Left ventricle myocardium inferior (tissue), 1 donor: ENCODE measurements at places on chromosomes 5 and 9.

GRCh38 chr5:9888501-9888901 lies 258.4 kb upstream of the TAS2R1 start:
- DNase-seq = no peak

- no peak for DNase-seq
Measured at GRCh38 chr9:129469188-129469987, 151.5 kb downstream of the C9orf50 start.

DNA sequence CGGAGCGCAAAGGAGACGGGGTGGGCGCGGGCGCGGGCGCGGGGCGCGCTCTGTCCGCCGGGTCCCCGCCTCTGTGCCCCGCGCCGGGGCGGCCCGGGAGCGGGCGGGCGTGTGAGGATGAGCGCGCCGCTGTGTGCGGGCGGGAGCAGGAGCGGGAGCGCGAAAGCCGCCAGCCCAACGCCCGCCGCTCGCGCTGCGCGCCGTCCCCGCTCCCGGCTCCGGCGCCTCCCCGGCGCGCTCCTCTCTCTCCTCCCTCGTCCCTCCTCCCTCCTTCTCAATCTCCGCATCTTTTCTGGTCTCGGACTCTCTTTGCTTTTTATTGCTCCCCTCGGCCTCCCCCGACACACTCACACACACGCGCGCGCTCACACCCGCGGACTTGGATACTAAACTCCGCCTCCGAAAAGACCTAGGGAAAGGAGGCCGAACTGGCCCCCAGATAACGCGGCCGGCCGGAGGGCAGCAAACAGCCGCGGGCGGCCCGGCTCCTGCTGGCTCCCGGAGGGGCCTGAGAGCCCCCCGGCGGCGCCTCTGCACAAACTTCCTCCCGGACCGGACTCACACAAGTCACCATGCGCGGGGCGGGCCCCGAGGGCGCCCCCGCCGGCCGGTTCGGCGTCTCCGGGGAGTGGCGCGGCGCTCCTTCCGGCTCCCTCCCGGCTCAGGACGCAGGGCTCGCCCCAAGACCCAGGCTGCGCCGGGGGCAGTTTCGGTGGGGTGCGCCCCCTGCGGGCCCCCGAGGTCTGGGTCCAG lies at the start of gene FIBCD1:
FIBCD1 (minus strand) TSS at position 596 of the 753 bp plus-strand sequence. CDS start 640 bp downstream, outside the sequence.
- DNase-seq = no peak

DNA sequence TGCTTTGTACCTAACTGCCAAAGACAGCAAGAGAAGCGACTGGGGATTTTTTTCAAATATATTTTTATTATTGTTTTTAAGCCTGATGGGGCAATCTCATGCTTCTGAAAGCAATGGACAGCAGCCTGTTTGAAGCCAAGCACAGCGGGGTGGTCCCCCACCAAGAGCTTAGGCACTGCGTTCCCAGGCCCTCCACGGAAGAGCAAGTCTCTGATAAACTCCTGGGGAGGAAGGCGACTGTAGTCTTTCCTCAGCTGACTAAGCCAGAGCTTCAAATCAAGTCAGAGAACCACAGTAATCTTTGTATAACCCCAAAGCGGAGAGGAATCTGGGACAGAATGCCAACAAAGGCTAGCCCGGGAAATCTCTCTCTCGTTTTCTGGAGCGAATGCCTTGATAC lies 54.4 kb downstream of the ARSB start:
- DNase-seq = no peak

DNA sequence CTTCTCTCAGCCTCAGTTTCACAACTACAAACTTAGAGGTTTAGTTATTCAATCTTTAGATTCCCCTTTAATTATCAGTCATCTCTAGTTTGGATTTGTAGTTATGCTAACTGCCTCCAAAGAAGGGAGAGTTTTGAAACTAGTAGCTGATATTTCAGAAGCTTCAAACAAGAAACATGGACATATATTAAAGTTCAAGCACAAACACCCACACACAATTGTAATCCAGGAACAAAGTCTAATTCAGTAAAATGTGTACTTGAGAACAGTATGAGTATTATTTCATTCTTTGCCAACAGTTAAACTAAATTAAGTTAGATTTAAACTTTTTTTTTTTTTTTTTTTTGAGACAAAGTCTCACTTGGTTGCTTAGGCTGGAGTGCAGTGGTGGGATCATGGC lies 71.2 kb upstream of the ABCA1 start:
- no peak for DNase-seq

GRCh38 chr9:136558373-136558772 lies 12.5 kb upstream of the NOTCH1 start:
- no peak for DNase-seq

DNA sequence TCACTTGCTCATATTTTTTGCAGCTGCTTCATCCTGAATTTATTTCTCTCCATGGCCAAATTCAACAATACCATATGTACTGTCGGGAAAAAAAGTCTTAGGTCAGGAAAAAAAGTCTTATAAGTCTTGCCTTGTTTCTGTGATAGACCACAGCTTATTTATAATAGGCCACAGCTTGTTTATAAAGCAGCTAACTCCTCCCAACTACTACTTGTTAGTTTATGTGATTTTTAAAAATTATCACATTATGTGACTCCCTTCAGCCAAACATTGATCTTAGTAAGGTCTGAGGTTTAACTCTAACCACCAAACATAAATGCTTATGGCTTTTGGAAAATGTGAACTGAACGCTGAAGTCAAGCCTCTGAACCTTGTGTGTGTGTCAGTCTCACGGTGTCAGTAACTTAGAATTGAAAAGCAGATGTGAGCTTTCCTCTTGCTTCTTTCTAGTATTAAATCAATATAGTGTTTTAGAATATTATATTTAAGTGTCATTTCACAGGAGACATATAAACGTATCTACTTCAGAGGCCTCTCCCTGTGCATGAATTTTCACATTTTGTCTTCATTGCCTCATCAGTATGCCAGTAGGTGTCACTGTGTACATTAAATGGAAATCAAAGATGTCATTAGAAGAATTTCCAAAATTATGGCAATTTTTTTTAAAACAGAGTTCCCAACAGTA lies 51.3 kb downstream of the SNX24 start:
- no peak for DNase-seq

GRCh38 chr9:90526386-90526785 lies 116.2 kb downstream of the DIRAS2 start:
- no peak for DNase-seq

GRCh38 chr5:33340195-33340594 lies 100.6 kb upstream of the TARS1 start:
- no peak for DNase-seq
